ENCODE measurements at places on chromosomes 1 and 21.

DNA sequence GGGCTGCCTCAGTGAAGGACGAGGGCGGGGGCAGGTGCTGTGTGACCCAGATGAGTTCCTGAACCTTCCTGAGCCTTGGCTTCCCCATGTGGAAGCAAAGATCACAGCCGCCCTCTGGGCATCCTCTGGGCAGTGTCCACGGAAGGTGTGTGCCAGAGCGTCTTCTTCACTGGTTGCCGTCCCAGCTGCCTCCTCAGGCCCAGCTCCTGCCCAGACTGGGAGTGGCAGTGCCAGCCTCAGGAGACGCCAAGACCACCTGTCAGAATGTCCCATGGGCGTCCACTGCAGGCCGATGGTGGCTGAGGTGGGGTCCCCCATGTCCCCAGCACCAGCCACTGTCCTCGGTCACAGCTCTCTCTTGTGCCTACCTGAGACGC, 10.2 kb downstream of the ARHGEF16 start:
- DNase-seq = no peak

- DNase-seq = peak; percentile 73
Measured at GRCh38 chr1:165284454-165284853, 72.1 kb downstream of the LMX1A start.

DNA sequence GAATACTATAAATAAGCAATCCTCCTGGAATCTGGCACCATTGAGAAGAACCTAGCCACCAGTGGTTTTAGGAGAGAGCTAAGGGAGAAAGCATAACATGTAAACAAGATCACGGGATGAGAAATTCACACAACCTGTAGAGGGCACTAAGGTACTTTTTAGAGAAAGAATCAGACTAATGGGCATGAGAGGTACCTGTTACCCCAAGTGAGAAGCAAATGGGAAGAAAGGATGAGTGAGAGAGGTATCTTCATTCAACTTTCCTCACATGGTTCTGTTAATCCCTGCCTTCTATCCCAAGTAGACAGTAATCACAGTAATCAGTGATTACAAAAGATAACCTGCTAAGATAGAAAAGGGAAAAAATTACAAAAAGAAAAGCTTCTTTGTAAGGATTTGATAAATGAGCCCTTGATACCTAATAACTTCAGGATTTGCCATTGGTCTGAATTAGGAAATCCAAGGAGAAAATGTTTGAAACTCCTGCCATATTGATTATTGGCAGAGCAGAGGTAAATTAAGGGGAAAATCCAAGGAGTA, 251.1 kb upstream of the ADGRL2 start:
- peak; percentile 39 for DNase-seq

- no peak for DNase-seq
Measured at GRCh38 chr1:198283222-198283621, 126.4 kb downstream of the NEK7 start.

DNA sequence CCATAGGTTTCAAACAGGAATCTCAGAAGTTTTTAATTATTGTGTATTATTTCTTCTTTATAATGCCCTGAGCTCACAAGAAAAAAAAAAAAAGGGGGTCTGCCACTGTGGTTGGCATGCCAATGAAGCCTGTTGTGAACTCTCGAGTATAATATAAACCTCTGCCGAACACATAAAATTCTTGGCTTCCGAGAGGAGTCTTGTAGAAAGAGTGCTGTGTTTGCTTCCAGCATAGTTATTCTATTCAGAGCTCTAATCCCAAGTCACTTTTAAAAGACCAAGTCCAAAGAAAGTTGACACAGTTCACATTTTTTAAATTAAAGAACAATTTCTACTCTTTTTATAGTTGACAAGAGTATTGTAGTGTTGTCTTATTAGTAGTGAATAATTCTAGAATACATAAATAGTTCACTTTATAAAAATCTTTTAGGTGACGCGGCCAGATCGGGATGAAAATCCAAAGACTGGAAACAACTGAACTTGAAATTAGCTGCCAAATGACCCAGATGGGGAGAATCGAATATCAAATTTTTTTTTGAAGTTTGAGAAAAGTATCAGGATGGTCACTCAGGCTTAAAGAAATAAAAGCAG, 293.2 kb downstream of the DUSP10 start:
- no peak for DNase-seq
